ENCODE measurements at places on chromosomes 1 and 21.
A peak's percentile ranks its signal among the peaks of the same experiment; 100 is the strongest.

DNA sequence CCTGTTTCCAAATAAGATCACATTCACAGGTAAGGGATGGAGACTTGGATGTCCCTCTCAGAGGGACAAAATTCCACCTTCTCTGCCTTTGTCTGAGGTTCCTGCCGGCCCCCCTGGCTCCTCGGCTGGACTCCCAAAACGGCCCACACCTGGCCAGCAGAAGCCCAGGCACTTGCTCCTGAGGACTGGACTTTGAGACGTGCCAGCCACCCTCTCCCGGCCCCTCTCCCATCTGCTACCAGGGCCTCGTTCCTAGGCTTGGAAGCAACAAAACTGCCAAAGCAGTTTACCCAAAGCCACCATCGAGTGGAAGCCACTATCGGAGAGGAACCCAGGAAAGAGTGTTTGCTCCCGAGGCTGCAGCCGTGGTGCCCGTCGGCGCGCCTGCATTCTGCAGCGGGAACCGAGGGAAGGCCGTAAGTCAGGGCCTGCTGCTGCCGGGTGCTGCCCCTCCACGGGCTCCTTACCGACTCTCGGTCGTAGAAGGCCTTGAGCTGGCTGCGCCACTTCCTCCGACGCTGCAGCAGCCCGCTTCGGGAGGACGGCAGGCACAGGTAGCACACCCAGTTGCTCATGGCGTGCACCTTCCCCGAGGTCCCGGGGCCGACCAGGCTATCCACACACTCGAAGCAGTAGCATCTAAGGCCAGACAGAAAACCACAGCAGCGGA, 3.5 kb downstream of the DNMT3L start:
- no peak for DNase-seq

GRCh38 chr21:34202553-34203372, 129.4 kb downstream of the MRPS6 start:
- DNase-seq = no peak

DNA sequence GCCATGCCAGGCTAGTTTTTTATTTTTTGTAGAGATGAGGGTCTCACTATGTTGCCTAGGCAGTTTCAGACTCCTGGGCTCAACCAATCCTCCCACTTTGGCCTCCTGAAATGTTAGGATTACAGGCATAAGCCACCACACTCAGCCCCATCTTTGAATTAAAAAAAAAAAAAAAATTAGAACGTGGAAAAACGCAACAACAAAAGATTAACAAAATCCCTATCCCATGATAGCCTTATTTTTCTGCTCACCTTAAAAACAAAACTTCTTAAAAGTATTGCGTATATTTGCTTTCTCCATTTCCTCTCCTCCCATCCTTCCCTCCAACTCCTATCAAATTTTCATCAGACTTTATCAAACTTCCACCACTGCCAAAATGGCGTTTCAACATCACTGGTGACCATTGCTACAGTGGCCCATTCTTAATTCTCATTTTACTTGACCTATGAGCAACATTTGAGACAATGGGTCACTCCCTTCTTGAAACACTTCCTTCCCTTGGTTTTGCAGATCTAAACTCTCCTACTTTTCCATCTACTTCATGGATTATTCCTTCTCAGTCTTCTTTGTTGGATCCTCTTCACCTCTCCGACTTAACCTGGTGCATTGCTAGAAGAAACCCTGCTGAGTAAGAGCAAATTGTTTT, 579 bp upstream of the ZNF684 start:
- DNase-seq = peak; percentile 2

DNA sequence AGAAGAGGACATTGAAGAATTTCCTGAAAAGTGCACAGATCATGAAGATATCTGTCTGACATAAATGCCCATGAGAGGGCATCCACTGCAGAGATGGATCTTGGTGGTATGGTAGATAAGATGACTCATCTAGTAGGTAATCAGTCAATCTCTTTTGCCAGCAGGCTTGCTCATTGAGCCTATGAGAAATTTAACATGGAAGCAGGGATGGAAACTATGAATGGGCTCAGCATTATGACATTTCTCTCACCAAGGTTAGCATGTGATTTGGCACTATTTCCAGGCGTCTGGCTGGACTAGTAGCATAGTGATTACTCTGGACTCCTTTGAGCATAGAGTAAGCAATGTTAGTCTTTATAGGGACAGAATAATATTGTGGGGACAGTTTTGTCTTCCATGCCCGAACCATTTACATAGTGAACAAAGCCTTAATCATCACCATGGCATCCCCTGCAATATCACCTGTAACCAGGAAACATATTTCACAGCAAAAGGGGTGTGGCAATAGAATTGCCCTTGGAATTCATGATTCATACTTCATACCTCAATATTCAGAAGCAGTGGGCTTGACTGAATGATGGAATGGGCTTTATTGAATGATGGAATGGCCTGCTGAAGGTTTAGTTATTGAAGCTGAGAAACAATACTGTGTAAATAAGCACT, 7.3 kb downstream of the OR2C3 start:
- no peak for DNase-seq

DNA sequence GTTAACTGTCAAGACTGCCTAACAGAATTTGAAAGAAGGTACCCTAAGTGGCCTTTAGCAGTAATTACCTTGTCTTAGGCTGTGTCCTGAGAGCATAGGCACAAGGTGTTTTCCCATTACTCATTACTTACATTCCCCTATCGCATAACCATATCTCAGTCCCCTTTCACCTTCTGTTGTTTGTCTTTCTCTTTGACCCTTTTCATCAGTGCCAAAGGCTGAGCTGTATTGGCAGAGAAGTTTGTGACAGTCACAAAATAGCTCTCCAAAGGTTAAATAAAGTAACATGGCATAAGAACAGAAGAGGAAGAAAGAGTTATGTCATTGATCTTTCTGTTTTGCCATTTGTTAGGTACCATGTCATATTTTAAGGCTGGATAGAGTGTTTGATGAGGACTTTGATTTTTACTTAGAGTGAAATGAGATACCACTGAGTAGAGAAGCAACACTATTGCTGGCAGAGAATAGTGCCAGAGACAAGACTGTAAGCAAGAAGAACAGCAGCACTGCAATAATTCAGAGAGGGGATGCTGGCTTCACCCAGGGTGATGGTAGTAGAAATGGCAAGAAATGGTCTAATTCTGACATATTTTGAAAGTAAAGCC, 497.8 kb downstream of the TTLL7 start:
- DNase-seq = no peak

DNA sequence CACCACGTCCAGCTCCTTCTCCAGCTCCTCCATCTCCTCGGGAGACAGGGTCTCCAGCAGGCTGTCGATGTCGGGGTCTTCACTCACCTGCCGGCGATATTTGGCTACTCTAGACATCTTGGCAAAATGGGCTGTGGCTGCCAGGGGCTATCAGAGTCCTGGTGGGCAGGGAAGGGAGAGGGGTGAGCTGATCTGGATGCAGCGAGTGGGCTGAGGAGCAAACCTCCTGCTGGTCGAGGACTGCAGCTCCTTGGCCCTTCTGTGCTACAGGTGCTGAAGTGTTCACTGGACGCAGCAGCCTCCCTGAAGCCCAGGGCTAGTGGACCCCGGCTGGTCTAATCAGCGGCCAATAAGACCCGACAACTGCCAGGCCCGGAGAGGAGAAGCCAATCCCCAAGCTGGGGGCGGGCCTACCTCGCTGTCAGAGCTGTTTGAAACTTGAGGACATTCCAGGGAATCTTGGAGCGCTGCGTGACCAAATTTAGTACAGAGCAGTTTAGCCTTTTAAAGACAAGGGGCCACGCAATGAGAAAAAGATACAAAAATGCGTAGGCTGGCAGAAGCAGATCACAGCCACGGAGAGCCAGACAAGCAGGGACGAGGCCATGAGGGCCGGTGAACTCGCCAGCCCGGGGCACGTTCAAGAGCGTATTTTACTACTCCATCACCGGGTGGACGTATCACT, at the start of gene LMOD1:
LMOD1 (minus strand) TSS at position 325 of the 685 bp plus-strand sequence; CDS start at position 117, 208 bp downstream.
- DNase-seq = no peak

- no peak for DNase-seq
Measured at GRCh38 chr1:219621047-219621786, 8.3 kb upstream of the ZC3H11B start.

DNA sequence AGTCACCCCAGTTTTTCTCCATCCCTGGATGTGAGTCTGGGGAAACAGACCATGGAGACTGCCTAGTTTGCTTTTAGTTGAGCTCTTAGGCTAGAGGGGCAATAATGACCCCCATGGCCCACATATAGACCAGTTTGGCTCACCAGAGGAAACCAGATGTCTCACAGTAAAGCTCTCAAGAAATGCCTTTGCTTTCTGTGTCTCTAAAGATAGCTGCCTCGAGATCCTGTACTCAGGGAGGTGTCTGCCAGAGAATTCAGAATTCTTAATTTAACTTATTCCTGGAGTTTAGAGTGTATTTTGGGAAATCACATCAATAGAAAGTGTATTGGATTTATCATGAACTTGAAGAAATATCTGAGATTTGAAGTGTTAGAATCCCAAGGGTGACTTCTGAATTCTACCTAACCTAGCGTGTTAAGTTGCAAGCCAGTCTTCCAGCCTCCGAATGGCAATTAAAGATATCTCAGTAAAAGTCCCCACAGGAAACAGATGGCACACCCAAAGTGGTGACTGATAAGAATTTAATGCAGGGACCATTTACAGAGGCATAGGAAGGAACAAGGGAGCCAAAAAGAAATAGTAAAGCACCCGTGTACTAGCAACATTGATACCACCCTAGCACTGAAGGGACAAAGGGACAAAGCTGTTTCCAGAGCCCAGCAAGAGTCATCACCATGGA, 37.1 kb downstream of the STYXL2 start:
- no peak for DNase-seq

- DNase-seq = no peak
Measured at GRCh38 chr1:218712677-218713076, 367.5 kb downstream of the TGFB2 start.

DNA sequence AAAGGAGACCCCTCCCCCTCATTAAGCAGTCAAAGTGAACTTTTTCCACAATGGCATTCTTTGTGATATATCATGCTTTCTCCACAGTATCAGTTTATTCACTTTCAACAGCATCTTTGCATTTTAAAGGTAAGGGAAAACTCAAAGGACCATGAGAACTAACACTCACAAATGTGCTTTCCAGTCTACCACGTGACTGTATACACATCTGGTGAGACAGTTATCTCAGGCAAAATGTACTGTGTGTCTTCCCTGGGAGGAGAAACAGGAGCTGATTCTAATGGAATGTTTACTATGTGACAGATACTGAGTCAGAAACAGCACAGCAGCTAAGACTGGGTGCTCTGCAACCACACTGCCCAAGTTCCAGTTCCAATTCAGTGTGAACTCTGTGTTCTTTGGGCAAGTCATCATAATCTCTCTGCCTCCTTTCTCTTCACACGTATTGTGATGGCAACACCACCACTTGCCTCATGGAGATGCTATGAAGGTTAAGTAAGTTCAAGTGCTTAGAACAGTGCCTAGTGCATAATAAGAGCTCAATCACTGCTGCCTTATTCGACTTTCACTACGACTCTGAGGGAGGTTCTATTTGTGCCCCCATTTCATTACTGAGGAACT, 79.0 kb downstream of the SLC45A1 start:
- no peak for DNase-seq

GRCh38 chr1:236370420-236370819, 23.7 kb upstream of the EDARADD start:
- DNase-seq = no peak

GRCh38 chr21:44927587-44928461, 7.1 kb upstream of the ITGB2 start:
- no peak for DNase-seq

- DNase-seq = no peak
Measured at GRCh38 chr1:58950897-58951296, 167.1 kb upstream of the JUN start.

DNA sequence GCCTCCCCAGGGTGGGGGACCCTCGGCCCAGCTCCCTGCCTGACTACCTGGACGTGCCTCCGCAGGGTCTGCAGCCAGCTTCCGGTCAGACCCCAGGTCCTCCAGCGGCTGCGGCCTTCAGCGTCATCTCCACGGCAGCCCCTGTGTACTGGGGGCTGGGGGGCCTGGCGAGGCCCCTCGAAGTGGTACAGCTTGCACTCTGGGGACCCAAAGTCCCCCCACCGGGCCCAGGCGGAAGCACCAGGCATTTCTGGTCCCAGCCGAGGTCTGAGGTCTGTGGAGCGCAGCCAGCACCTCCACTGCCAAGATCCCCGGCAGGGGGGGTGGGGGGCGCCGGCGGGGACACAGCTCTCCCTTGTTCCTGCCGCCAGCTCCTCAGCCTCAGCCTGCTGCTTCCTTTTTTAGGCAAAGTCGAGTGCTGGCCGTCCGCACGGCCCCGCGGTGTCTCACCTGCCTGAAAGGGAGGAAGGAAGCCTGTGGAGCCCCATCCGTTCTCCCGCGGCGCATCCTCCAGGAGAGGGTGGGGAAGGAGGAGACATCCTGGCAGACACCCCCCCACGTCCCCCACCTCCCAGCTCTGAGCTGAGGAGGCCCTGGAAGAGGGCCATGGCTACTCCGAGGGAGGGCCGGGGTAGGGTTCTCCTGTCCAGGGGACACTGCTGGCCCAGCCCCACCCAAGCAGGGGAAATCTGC, 1.2 kb upstream of the VWA1 start:
- DNase-seq = no peak

DNA sequence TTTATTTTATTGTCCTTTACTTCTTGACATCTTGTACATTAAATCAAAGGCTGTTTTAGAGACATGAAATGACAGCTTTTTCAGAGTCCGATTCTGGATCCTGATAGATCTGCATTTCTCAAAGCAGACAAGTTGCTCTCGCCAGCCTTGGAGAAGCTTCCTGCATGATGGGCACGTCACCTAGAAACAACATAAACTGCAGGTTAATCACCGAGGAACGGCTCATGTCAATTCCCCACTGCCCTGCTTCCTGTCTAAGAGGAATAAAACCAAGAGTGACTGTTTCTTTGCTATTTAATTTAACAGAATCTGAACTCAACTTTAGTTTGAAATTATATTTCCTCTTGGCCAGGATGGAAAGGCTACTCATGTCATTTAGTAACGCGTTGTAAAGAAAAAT, 77.0 kb downstream of the RWDD3 start:
- DNase-seq = no peak

DNA sequence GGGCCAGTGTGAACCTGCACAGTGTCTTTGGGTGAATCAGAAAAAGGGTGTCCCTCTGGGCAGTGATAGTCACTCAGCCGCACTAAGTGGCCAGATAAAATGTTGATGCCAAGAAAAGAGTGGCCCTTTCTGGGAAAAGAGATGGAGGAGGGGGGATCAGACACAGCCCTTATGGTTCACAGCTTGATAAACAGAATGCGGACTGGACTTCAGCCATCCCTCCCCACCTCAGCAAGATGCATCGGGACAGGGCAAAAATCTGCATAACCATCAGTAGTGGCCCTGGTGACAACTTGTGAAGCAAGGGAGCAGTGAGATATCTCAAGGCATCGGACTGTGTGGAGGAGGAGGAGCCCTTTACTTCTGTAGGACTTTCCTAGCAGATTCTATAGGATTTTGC, 353.8 kb upstream of the PLXNA2 start:
- DNase-seq = no peak

- DNase-seq = no peak
Measured at GRCh38 chr1:159594625-159595405, 7.2 kb downstream of the APCS start.
